ENCODE measurements at places on chromosomes 16 and 17. TPM values are rescaled to one million over a fixed set of nuclear protein-coding genes. Genes with fewer than 3 reads are reported as not detected.

Gene DLX3
- total RNA-seq: 0.51 TPM

Gene HSD17B2
- total RNA-seq: not detected

Gene RCVRN
- total RNA-seq: not detected

Gene ZACN
- not detected for total RNA-seq

Gene RMI2
- 8.5 TPM for total RNA-seq

Gene HBM
- total RNA-seq: not detected

Gene POLR2A
- 45.9 TPM for total RNA-seq

Gene NOTUM
- not detected for total RNA-seq

Gene TNFSF13
- total RNA-seq: not detected

DNA sequence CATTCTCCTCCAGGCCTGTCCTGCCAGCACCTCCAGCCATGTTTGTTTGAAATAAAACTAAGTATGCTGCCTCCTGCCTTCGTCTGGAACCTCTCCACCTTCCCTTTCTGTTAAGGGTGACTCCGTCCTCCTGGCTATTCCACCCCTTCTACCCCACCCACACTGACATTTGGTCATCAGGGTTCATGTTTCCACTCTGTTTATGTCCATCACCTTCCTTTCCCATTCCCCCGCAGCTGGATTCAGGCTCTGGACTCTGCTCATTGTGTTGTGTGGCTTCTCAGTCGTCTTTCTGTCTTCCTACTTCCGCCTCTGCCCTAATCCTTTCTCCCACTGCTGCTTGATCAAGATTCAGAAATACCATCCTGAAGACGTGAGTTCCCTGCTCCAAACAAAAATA is 28.6 kb downstream of the EPN2 start:
- no peak for DNase-seq

DNA sequence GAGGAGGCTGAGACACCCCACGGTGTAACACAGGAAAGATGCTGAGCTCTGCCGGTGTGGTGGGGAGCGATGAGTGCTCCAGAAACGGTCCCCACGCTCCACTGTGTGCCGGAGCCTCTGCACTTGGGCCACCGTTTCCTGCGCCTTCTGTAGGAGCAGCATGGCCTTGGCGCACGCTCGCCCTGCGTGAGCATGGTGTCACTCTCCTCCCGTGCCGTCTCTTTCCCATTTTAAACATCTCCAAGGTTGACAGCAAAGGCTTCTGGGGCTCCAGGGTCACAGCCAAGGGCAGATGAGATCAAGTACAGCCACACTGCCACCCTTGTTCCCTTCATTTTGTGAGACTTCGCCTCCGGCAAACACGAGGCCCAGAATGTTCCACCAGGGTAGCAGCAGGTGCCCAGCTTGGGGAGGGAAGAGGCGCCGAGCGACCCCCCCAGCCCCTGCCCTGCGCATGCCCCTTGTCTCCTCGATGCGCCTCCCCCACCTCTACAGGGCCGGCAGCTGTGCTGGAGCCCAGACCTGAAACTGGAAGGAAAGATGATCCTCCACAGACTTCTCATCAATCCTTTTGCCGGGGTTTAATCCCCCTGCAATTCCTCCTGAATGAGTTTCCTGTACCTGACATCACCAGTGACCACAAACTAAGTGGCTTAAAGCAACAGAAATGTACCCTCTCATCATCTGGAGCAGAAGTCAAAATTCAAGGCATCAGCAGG is 19.9 kb upstream of the OSGIN1 start:
- DNase-seq: peak; percentile 28

- peak; percentile 17 for DNase-seq
These were observed 128.9 kb upstream of the RCVRN start for GRCh38 chr17:10033959-10034358.

- DNase-seq: peak; percentile 3
These were observed 43.7 kb downstream of the USP22 start for GRCh38 chr17:20999044-20999573.

DNA sequence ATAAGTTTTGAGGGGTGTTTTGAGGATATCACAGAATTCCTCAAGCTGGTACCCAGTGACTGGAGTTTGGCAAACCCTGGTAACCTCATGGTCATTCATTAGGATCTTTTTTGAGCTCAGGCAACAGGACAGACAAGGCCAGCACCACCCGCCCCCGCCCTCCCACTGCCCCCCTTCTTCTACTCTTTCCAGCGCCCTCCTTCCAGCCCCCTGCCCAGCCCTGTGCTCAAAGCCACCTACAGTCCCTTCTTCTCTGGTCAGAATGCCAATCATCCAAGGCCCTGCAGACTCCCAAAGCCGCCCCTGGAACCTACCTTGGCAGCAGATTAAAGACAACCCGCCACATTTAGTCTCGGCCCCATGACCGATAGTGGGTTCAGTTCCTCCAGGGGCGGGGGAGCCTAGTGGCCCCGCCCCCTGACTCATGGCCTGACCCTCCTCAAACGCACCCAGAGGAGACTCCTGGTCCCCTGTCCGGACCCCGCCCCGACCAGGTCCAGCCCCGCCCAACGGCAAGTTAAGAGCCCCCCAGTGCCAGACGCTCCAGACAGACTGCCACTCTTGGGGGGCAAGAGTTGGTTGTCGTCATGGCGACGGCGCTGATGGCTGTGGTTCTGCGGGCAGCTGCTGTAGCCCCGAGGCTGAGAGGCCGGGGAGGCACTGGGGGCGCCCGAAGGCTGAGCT is at the start of gene NAGS:
TSS of gene NAGS (plus strand) at position 546 of the 684 bp plus-strand sequence. CDS start at position 588, 42 bp downstream.
- peak; percentile 23 for DNase-seq

DNA sequence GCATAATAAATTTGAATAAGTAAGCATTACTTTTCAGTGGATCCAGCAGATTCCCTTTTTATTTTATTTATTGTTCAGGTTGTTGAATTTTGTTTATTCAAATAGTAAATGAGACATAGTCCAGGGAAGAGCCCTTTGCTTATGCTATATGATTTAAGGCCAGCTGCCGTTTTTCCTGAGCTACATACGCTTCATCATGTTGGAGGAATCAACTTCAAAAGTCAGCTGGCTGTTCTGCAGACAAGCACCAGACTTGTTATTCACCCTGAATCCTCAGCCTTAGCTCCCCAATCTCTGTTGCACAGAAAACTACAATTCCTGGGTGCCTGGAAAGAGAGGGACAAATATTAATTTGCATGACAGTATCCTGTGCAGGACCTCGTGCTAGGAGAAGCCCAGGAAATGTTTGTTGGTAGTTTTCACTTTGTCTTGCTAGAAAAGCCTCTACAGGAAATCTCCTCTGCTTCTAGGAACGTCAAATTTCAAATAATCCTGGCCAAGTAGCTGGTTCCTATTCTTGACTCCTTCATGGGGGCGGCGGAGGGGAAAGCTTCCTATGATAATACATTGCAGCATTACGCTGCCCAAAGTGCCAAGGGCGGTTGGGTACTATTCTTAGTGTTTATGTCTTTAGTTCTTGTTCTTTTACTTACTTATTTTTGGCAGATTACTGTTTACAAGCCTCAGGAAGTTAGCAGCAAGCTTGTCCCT is 101.6 kb downstream of the PRKCA start:
- no peak for DNase-seq

DNA sequence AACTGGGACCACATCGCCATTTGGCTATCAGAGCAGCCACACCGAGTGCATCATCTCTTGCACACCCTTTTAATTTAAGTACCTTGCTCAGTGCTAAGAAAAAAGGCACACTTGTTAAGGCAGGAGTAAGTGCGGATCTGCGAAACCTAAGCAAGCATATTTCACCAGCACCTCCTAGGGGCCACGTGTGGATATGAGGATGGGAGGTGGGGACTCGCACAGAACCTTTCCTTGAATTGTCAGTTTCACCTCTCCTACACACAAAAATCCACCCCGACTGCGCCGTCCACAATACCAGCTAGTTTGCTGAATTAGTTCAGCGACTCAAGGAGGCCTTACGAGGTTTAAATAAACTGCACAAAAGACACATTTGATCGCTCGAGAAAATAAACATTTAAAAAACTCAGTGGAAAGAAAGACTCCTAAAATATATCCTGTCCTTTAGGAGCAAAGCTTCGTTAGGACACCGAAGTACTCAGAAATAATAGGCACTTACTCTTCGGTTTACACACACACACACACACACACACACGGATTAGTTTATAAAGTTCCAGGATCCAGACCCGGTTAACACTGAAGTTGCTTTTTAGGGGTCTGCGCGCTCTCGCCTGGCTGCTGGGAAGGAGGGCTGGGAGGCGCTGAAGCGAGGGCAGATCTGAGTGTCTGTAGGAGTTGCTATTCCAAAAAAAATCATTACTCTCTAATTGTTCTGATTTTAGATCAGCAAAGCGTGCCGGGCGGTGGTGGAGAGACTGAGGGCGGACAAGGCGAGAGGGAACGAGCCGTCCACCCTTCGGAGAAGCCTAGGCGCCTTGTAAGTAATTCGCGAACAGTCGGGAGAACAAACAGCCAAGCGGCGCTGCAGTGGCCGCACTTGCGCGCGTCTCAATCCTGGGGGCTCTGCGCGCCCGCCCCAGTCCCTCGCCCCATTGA is 1.0 kb upstream of the KCNJ2 start:
- peak; percentile 71 for DNase-seq

DNA sequence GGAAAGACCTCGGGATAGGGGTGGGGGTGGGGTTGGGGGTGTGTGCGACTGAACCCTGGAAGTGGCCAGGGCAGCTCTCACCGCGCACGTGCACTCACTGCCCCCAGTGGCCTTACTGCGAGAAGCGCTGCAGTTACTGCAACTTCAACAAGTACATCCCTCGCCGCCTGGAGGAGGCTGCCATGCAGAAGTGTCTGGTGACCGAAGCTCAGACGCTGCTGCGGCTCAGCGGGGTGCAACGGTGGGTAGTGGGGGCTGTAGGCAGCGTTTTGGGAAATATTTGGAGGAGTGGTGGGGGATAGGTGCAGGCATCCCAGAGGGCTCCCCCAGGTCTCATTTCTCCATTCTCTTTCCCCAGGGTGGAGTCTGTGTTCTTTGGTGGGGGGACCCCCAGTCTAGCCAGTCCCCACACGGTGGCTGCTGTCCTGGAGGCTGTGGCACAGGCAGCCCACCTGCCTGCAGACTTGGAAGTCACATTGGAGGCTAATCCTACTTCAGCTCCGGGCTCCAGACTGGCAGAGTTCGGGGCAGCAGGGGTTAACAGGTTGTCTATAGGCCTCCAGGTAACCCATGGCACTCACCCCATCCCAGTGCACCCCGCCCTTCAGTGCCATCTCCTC is 972 bp downstream of the RSAD1 start:
- peak; percentile 93 for DNase-seq

GRCh38 chr17:32123782-32124181 is 18.5 kb upstream of the RHOT1 start:
- no peak for DNase-seq

DNA sequence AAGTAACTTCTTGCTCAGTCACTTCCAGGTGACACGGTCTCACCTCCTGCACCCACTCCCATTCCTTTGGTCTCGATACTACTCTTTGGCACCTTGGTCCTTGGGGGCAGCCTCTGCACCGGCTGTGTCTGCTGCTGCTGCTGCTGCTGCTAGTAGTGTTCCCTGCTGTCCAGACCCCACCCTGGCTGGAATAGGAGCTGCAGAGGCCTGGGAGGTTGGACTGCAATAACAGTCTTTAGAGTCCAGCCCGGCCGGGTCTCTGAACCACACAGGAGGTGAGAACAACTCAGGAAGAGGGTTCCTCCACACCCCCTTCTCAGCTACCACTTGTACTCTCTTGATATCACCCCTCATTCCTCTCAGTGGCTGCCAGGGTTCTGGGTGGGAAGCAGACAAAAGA is 231.1 kb upstream of the NLRP1 start:
- no peak for DNase-seq

GRCh38 chr16:77289331-77289809 is 90.2 kb downstream of the SYCE1L start:
- DNase-seq: peak; percentile 81

DNA sequence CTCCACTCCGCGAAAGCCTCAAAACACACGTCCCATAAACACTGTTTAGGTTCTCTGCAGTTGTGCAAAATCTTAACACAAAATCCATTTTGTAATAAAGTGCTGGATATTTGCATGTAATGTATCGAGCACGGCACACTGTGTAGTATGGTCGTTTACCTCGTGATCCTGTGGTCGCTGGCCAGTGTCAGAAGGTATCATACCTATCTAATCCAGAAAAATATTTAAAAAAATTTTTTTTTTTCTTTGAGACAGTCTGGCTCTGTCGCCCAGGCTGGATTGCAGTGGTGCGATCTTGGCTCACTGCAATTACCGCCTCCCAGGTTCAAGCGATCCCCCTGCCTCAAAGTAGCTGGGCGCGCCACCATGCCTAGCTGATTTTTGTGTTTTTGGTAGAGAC is 996 bp downstream of the RPL38 start:
- DNase-seq: no peak

DNA sequence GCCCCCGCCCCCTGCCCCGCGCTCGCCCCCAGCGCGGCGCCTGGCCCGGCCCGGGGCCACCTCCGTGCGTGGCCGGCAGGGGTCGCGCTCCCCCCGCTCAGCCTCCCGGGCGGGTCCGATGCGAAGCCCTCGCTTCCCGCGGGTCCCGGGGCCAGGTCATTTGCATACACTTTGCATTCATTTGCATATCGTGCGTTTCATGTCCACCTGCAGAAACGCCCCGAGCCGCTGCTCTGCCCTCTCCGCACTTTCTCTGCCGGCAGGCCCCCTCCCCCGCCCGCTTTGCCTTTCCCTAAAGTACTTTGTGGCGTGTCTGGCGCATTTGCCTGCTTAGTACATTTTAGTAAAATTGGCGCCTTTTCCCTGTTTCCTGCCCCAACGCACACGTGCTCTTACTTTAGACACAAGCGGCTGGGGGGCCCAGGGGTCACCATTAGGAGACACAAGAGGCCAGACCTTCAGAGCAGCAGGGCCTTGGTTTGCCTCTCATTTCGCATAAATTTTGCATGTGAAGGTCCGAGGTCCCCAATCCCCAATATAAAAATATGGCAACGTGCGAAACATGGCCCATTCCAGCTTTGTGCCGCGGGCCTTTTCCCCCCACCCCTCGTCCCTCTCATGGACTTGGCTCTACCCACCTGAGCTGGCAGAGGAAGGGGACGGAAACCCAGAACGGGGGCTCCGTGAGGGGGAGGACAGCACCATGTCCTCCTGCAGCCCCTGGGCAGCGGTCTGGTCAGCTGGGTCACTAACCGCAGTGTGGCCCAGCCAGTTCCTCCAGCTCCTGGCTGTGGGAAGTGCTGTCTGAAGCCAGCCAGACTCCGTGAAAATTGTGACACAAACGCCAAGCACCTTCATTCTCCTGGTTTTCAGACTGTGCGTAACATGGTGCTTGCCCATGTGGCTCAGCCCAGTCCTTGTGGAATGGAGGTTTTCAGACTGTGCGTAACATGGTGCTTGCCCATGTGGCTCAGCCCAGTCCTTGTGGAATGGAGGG is 34.8 kb downstream of the CBFA2T3 start:
- DNase-seq: peak; percentile 50

- DNase-seq: peak; percentile 23
These were observed 17.0 kb upstream of the TMEM132E start for GRCh38 chr17:34562387-34562786.

- no peak for DNase-seq
These were observed 36.2 kb upstream of the IRF8 start for GRCh38 chr16:85862476-85863383.
